ENCODE measurements at places on chromosomes 1 and 21.

GRCh38 chr1:198493329-198493728 is 47.2 kb downstream of the ATP6V1G3 start:
- DNase-seq: no peak

DNA sequence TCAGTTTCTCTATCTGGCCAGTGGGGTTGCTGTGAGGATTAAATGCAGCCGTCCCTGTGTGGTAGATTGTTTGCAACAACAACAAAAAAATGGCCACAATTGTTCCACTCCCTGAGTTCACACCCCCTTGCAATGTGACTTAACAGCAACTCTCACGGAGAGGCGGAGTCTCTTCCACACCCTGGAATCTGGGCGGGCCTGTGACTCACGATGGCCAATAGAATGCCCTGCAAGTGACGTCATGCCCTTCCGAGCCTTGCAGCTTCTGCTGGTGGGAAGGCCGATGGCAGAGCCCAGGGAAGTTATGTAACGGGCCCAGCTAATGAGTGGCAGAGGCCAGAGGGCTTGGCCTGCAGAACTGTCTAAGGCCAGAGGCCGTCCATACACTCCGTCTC is 87.9 kb downstream of the RIPK4 start:
- DNase-seq: no peak

DNA sequence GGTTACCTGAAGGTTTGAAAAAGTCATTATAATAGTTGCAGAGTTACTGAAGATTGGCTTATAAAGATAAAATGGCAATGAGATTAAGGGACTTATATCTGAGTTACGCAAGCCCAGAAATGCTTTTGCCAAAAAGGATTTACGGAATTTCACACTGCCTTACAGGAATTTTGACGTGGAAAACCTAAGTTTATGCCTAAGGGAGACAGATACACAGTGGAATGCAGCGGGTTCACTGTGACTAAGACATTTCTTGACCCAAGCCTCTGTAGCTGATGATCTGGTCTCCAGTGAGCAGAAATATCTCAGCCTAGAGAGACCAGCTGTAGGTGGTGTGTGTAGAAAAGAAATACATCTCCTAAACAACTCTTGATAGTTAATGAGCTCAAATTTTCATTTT is 10.1 kb upstream of the EXO1 start:
- no peak for DNase-seq

- DNase-seq: no peak
These were observed 22.8 kb downstream of the CYYR1 start for GRCh38 chr21:26550326-26550725.

- DNase-seq: no peak
These were observed 17.0 kb downstream of the ATP5PO start for GRCh38 chr21:33898586-33898985.

- DNase-seq: no peak
These were observed 457.8 kb downstream of the PTPRC start for GRCh38 chr1:199096591-199096990.

DNA sequence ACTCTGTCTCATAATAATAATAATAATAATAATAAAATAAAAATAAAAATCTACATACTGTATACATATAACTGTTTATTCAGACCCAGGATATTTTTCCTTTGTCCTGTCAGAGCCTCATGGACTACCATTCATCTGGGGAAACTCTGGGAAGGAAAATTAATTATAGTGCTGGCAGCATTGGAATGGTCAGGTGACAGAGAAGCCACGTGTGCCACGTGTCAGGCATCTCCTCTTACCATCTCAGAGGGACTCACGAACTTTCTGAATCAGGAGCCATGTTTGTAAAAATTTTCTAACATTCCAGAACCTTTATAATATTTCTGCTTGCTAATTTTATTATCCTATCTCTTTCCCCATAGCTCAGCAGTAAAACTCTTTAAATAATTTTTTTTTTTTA is 97.8 kb upstream of the HNRNPU start:
- no peak for DNase-seq

GRCh38 chr1:42993502-42994136 is 35.0 kb upstream of the SLC2A1 start:
- DNase-seq: no peak

DNA sequence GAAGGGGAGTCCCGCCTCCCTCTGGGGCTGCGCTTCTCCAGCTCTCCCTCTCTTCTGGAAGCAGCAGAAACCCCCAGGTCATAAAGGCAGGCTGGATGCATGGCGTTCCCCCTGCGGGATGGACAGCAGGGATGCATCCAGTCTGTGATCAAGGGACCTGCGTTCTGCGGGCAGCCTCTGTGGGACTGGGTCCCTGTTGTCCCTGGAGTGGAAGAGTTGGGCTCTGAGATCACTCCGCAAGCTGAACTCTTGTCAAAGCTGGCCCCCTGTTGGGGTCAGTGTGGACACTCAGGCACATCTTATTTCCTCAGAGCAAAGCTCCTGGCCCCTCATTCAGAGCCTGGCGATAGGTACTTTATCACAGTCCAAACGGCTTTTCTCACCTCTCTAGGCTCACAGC is 341.2 kb downstream of the PTPRU start:
- no peak for DNase-seq
